ENCODE measurements at places on chromosomes 7 and 10.

- no peak for DNase-seq
Observed at GRCh38 chr10:117053482-117053881, 48.5 kb upstream of the SHTN1 start.

DNA sequence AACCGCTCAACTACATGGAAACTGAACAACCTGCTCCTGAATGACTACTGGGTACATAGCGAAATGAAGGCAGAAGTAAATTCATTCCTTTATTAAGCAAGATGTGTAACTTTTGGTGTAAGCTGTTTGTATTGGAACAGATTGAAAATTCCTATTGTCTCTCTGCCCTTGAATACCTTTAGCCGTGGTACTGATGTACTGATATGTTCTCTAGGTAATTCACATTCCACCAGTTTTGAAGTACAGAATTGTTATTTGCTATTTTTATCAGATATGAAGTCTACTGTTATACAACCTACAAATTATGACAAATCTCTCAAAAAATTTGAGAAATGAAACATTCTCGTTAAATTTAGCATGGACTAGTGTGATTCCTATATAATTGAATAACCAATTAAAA, 17.7 kb downstream of the ZMYND11 start:
- no peak for DNase-seq

DNA sequence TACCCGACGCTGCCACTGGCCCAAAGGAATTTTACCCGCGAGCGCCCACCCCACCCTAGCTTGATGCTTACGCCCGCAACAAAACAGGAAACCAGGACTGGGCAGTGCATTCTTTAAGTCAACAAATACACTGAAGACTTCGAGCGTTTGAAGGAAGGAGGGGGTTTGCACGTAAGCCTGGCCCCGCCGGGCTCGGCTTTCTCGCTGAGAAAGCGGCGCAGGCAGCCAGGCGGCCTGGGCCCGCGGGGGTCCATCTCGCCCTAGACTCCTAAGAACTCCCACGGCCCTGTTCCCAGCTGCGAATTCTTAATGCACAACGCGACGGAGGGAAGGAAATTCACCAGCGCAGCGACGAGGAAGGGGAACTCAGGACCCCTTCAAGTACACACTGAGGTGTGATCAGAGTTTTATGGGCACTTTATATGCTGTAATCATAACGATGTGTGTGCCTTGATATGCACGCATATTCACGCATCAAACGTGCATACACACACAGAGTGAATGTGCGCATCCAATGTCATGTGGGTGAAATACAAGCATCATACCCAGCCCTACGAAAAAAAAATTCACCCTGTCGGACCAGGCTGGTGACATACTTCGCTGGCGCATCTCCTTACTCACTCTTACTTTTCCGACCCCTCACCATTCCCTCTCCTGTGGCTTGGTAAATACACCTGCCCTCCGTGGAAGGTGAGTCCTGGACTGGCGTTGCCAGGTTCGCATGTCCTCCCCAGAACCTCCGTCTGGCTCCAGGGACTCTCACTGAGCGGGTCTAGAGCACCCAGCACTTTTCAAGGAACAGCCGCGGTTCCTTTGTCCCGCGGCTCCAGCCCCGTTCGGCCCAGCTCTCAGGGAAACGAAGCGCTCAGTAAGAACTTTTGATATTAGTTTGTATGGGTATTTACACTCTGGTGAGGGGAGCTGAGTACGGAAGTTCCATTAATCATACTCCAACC, 5.7 kb upstream of the HOXA13 start:
- DNase-seq = no peak

DNA sequence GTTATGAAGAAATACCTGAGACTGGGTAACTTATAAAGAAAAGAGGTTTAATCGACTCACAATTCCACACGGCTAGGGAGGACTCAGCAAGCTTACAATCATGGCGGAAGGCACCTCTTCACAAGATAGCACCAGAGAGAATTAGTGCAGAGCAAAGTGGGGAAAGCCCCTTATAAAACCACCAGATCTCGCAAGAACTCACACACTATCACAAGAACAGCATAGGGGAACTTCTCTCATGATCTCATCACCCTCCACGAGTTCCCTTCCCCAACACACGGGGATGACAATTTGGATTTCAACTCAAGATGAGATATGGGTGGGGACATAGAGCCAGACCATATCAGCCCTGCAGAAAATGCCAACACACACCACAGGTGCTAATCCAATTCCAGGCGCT, 218.7 kb downstream of the PARD3 start:
- DNase-seq = no peak

DNA sequence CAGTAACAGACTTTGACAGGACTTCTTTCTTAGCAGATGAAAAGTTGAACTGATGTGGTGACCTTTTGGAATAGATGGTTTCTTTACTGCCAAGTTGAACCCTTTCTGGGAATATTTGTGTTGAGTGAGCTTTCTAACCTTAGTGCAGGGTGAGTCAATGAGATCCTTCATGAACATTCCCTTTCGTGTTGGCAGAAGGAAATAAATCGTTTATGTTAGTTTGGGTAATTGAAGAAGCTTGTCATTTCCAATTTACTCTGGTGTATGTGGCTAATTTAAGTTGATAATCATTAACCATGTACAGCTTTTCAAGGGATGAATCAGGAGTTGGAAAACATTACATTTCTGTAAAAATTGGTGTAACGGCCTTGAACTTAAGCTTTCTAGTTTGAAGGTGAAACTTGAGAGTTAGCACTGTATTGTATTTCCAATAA, 43.4 kb downstream of the PTTG1IP2 start:
- DNase-seq = no peak

- no peak for DNase-seq
Observed at GRCh38 chr10:16384021-16384420, 52.8 kb upstream of the PTER start.

DNA sequence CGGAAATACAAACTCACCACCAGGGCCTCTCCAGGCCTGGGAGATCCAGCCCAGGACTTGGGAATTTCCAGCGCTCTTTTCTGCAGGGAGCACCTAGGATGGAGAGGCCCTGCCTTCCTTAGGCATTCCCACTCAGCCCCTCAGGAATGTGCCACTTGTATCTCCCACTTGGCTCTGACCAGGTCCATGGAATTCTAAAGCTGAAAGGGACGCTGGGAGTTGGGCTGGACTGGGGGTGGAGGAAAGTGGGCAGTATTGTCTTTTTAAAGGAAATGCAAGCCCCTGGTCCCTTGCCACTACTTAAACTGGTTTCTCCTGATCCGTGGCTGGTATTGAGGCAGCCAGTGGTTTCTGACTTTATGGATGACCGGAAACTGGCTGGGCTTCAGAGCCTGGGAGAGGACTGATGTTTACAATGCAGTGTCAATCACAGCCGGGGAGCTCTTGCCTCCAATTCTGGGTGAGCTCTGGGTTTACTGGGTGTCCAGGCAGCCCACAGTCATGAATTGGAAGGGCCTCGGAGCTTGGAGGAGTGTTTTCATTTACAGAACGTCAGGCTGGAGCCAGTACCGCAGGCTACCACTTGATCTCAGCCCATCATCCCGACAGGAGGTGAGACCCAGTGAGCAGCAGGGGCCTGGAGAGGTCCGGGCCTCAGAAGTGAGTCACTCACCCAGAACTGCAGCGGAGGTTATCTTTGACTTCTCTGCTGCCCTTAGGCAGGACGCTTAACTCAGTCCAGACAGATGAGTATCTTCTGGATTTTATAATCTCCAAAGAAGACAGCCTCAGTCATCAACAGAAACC, 27.3 kb downstream of the AGAP3 start:
- DNase-seq = no peak
